ENCODE measurements at places on chromosomes 1 and 21.

DNA sequence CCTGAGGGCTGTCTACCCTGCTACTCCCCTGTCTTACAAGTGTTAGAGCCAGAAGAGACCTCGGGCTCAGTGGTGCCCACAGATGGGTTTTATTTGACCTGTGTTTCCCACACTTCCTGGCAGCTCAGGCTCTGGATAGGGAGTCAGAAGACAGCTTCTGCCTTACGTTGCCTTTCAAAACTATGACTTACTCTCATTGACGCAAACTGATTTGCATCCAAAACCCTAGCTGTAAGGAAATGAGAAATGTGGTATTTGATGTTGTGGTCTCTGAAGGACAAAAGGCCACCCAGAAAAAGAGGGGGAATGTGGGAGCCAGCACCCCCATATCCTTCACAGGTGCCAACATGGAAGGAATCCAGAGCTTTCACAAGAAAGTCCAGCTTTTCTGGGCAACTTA is 180.2 kb downstream of the ATG4C start:
- DNase-seq = no peak

GRCh38 chr1:1569341-1569740 is 5.3 kb downstream of the SSU72 start:
- no peak for DNase-seq

DNA sequence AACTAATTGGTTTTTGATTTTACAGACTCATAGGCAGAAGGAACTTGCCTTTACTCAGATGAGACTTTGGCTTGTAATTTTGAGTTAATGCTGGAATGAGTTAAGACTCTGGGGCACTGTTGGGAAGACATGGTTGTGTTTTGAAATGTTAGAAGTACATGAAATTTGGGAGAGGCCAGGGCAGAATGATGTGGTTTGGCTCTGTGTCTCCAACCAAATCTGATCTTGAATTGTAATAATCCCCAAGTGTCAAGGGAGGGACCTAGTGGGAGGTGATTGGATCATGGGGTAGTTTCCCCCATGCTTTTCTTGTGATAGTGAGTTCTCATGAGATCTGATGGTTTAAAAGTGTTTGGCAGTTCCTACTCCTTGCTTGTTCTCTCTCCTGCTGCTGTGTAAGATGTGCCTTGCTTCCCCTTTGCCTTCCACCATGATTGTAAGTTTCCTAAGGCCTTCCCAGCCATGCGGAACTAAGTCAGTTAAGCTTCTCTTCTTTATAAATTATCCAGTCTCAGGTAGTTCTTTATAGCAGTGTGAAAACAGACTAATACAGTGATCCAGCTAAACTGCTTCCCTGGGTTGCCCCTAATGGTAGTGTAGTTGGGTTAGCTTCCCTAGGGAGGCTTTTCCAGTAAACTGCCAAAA is 10.2 kb downstream of the CPT2 start:
- no peak for DNase-seq

DNA sequence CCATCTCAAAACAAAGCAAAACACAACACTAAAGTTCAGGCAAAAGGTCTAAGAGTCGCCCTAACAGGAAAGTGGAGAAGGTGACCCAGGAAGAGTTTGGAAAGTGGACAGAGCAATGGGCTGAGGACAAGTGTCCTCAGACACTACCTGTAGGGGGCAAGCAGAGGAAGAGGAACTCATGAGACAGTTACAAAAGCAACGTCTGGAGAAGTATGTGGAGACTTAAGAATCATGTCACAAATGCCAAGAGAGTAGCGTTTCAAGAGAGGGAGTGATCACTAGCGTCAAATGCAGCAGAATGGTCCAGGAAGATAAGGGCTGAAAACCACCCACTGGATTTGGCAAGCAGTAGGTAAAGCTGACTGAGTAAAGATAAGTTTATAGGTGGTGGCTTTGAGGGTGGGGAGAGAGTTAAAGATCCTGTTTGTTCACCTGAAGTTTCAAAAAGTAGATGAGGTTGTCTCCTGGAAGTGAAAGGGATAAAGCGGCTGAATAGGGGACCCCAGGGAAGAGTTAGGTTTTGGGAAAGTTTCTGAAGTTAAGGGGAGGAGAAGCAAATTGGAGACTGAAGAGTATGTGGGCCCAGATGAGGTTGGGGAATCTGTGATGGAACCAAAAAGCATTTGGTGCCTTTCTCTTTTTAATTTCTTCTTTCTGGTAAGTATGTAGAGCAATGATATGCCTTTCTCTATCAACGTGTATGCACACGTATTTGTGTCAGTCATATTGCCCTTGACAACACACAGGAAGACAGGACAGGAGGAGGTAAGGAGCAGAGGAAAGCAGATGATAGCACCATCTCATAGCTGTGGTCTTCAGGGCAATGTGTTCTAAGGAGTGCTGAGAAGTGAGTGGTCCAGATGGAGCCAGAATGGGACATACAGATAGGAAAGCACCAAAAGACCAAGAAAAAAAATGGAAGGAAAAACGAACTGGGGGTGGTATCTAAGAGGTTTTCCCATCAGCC is 3.1 kb downstream of the BSDC1 start:
- no peak for DNase-seq

DNA sequence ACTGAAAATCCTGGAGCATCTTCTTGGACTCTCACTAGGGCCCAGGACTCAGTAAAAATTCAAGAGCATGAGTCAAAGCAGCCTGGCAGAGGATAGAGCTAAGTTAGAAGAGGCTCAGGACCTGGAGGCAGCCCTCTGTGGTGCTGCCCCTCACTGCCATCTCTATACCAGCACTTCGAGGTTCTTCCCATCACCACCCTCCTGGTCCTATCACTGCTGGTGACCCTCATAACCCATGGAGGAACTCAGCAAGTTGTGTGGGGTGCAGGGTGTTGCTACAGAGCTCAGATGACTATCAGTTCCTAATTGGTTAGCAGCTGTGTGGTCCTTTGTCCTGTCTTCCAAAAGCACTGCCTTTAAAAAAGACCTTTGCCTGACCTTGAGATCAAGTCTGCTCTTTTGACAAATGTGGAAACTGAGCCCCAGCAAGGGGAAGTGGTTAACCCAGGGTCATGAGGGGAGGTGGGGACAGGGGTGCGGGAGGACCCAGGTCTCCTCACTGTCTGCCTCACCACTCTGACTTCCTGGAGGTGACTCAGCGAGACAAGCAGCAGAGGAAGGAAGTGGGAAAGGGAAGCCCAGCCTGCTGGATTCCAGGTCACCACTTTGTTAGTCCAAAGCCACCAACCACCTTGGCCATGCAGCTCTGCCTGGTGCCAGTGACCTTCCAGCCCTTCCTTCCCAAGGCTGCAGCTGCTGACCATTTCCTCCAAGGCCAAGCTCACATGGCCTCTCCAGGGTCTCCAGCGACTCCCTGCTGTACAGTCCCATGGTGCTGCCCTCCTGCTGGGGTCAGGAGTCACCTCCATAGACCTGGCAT is 199.4 kb upstream of the EDN2 start:
- no peak for DNase-seq

DNA sequence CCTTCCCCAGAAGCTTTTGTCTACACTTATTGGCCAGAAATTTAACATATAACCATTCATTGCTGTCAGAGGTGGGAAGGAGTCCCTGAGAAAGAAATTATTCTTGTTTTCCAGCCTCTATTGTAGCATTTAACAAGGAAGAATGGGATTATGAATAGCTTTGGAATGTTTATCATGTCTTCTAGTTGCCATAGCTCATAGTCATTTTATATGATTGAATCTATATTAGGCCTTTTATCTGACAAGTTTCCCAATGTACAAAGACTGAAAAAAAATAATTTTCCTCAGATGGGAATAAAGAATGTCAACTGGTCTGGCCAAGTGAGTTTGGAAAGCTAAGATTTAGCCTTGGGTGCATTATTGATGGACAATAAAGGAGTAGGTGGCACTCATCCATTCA is 28.3 kb downstream of the PTPRC start:
- DNase-seq = no peak

DNA sequence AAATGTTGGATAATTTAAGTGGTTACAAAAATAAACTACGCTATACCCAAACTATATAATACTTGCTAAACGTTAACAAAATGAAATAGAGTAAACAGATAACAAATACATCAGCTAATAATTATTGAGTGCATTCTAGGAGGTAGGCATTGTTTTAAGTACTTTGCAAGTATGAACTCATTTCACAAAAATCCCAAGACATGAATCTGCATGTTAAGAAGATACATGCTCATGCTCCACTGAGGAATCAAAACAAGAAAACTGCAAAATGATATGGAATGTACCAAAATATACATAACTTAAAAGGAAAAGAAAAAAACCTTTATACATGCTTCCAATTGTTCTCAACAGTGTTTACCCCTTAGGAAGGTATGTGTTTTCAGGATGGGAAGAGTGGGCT is 2.5 kb downstream of the FRRS1 start:
- no peak for DNase-seq

GRCh38 chr1:163115887-163116286 is 46.7 kb downstream of the RGS4 start:
- no peak for DNase-seq

DNA sequence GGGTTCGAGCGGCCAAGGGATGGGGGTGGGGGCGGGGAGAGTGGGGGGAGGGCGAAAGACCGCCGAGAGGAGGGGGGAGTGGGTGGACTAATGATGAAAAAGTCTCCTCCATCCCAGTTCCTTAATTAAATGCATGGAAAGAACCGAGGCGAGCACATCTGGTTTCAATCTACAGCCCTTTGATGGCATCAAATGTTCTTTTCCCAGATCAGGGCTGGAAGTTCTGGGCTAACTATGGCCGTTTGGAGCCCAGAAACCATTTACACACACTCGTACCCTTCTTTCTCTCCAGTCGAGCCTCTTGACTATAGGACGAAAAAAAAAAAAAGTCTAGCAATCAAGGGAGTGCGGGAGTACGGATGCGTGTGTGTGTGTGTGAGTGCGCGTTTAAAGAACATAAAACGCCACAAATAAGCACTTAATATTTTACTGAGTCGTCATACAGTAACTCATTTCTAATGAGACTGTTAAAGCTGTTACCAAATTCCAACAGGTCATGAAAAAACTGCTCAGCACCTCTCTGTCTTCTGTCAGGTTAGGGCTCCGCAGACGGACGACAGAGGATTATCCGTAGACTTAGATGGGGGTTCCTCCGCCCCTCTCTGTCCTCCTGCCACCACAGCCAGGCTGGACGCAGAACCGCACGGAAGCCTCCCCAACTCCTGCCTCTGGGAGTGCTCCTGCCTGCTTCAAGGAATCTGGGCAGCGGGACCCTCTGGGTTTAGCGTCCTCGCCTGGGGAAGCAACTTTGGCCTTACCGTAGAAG is 2.1 kb upstream of the PRRX1 start:
- DNase-seq = no peak

DNA sequence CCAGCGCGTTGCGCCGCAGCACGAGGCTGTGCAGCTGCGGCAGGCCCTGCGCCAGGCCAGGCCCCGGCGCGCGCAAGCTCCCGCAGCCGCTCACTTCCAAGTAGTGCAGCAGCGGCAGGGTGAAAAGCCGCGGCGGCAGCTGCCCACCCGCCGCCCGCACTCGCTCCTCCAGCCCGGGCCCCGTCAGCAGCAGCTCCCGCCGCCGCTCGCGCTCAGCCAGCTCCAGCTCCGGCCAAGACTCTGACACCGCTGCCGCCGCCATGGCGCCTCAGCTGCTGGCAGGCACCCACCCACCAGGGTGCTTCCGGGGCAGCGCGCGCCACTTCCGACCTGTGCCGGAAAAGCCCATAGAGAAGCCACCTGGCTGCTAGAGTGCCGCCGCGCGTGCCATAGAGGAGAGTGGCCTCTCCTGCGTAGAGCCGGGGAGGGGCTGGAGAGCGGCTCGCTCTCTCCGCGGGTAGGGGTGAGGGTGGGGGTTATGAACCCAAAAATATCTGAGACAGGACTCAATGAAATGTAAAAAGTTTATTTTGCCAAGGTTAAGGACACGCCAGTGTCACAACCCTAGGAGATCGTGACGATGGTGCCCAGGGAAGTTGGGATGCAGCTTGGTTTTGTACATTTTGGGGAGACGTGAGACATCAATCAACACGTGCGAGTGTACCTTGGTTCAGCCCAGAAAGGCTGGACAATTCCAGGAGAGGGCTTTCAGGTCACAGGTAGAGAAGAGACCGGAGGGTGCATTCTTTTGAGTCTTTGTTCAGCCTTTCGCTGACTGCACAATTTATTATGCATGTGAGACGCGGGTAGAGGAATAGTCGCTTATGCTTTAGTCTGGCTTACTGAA is at the start of gene LRRC47:
TSS of gene LRRC47 (minus strand) at position 284 of the 847 bp plus-strand sequence. CDS start at position 262, 22 bp downstream.
- DNase-seq = peak; percentile 96

DNA sequence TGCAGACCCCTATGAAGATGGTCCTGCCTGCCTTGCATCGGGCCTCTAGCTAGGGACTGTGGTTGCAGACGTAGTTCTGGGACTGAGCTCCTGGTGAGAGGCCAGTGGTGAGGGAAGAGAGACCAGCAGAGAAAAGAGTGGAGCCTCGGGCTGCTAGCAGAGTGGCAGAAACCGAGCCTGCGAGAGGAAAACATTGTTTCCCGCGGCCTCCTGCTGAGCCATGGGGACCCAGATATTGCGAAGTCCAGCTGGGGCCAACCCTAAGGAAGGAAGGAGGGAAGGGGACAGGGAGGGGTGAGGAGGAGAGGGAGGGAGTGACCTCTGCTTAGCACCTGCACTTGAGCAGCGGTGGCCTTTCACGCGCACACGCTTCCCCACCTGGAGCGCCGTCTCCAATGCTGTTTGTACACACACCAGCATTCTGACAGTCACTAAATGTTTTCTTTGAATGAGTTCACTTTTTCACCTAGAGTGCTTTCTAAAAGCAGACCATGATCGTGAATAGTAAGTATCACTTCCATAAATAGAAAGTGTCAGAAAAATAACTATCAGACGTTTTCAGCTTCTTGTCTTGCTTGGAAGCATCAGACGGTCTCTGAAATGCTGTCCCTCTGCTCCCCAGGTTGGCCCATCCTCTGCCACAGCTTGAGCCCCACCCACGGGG is 2.5 kb upstream of the FNDC10 start:
- no peak for DNase-seq

GRCh38 chr1:64098846-64099582 is 104.4 kb upstream of the UBE2U start:
- no peak for DNase-seq

- DNase-seq = no peak
These were observed 45.4 kb upstream of the POFUT2 start for GRCh38 chr21:45332981-45333582.

GRCh38 chr1:222618001-222618879 is at the start of gene MIA3:
Gene MIA3, plus strand, starts transcription at chr1:222618097. Its CDS starts 14 bp downstream, at chr1:222618111.
- peak; percentile 74 for DNase-seq

DNA sequence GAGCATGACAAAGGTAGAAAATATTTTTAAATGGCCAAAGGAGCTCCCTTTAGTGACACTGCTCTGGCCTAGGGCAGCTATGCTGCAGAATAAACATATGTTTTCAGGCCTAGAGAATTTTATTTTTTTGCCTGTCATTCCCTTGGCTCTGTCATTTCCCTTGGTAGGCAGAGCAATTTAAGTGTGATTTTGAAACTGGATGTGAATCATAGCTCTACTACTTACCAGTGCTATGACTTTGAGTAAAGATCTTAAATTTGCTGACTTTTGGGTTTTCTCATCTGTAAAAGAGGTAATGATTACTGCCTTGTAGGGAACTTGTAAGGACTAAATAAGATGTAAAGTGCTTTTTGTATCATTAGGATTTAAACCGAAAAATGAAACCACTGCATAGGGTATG is 189.0 kb upstream of the ZRANB2 start:
- no peak for DNase-seq

DNA sequence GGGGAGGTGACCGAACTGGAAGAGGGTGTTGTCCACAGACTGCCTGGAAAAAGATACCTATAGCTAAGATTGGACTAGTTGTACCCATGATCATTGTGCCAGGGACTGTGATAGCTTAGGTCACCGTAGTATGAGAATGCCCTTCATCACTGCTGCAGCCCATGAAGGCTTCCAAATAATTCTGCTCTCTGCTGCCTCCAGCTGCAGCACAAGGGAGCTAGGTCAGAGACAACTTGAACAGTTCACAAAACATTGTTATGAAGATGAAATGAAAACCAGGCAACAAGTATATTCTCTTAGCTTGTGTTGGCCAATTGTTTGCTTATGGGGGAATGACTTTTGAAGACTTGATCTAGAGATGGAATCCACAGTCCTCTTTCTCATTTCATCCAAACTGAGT is 246.7 kb downstream of the MRPL39 start:
- no peak for DNase-seq

All from stimulated activated CD4-positive, alpha-beta T cell treated with anti-CD3 and anti-CD28 coated beads, Interleukin-4, amount 100 ng/mL, for 1 hour (primary cell).